NK-92 treated with Interleukin-12 subunit alpha and Interleukin-12 subunit beta, amount 100 ng/mL, for 24 hours (cell line): ENCODE measurements at places on chromosomes 2 and 18.

DNA sequence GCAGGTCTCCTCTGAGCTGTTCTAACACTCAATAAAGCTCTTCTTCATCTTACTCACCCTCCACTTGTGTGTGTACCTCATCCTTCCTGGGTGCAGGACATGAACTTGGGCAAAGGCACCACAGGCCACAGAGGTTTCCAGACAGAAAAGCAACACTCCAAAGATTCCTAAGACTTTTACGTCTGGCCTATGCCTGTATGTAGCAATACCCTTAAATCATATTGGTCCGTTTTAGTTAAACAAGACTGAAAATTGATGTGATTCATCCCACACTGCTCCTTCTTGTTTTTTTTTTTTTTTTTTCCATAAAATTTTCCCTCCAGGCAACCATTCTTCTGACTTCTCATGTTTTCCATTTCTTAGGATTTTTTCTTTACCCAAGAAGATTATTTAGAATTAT lies 404.3 kb downstream of the PID1 start:
- DNase-seq, result no peak

DNA sequence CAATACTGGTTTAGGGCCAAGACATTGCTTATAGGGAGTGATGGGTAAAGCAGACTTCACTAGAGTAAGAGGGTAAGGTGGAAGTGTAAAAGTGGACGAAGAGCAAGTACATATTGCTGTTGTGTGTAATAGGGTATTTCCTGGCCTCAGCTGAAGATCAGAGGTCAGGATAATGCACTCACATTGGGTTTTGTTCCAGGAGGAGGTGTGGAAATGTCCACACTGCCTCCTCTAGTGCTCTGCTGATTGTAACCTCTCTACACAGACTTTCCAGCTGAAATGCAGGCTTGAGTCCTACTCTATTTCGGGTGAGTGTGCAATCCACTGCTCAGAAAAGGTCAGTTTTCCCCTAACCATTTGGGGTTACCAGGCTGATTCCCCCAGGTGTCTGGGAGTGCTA lies 41.7 kb upstream of the PLA2R1 start:
- DNase-seq, result no peak

- no peak for DNase-seq
Measured at GRCh38 chr2:143719406-143719805, 590.2 kb downstream of the ARHGAP15 start.

- DNase-seq, result no peak
Measured at GRCh38 chr2:134335601-134336000, 81.7 kb downstream of the MGAT5 start.
